CD4-positive, alpha-beta T cell treated with Interleukin-4 for 4 hours (primary cell): ENCODE measurements at places on chromosomes 2 and 18.

DNA sequence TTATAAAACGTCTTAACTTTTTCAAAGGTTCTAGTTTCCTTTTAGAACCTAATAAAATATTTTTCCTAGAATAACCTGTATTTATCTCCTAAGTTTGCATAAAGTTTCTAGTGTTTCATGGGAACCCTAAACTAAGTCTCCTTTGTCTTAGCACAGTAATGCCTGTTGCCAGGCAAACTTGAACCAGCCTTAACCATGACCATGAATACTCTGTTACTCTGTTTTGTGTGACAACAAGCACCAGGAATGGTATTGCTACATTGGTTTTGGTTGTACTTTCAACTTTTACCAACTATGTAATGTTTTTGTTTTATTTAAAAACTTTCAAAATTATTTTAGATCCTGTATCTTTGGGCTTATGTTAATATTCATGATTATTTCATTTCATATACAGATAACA, 137.6 kb downstream of the CERS6 start:
- DNase-seq = no peak

DNA sequence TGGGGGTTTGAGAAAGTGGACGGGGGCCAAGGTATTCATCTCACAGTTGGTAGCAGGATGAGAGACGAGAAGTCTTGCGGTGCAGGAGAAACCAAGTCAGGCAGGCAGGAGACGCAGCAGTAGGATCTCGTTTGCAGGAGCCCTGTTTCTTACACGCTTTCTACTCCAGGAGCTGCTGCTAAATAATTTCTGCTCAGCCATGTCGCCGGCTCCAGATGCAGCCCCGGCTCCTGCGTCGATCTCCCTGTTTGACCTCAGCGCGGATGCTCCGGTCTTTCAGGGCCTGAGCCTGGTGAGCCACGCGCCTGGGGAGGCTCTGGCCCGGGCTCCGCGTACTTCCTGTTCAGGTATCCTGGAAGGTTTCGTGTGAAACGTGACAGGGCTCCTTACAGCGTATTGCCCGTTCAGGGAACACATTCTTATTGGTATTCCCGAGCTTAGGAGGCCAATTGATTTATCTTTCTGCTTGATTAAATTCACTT, 494 bp downstream of the ANKZF1 start:
- DNase-seq = no peak

GRCh38 chr2:200081236-200081635, 125.9 kb downstream of the MAIP1 start:
- no peak for DNase-seq

DNA sequence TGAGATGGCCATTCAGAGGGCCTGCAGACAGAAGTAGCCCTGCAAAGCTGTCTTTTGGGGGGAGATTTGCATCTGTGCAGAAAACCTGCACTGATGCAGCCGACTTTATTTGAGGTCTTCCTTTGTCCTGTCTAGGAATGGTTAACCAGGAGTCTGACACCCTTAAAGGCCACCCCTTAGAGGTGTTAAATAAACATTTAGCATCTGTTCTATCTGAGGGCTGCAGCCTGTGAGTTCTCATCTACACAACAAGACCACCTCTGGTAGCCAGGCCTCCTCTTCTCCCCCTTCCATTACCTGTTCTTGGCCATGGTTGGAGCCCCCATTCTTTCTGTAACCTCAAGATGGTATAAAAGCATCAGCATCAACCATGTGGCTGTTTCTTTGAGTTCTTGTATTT, 214.4 kb upstream of the HS6ST1 start:
- no peak for DNase-seq

GRCh38 chr2:95353613-95354468, 48.7 kb upstream of the FAHD2A start:
- DNase-seq = no peak

- no peak for DNase-seq
Observed at GRCh38 chr2:31940920-31941319, 69.9 kb downstream of the MEMO1 start.

DNA sequence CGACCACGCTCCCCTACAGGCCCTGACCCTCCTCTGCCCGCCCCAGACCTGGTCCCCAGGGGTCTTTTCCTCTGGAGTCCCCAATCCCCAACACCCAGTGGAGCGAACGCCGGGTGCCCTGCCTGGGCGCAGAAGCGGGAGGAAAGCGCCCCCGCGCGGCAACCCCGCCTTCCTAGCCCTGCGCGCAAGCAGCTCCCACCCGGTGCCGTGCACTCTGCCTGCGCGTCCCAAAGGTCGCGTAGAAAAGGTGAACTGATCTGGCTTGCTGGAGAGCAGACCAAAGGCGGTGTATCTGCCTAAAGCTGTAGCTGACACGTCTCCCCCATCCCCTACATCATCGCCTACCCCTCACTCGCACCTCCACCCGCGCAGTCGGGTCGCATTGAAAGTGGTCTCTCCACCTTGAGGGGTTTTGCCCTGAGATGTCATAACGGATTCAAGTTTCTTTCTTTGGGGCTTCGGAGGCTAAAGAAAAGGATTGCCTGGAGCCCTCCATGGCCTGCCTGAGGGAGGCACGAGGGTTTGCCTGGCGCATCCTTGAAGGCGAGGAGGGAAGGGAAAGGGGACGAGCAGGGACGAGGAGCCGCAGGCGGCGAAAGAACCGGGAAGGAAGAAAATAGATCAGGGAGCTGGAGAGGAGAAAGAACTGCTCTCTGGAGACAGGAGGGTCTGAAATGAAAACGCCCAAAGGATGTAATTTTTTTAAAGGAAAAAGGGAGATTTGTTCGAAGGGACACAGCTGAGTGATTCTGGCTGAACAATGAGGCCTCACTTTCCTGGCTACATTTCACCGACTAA, 5.8 kb downstream of the GAD1 start:
- no peak for DNase-seq

GRCh38 chr2:143807671-143808070, 678.5 kb downstream of the ARHGAP15 start:
- no peak for DNase-seq

DNA sequence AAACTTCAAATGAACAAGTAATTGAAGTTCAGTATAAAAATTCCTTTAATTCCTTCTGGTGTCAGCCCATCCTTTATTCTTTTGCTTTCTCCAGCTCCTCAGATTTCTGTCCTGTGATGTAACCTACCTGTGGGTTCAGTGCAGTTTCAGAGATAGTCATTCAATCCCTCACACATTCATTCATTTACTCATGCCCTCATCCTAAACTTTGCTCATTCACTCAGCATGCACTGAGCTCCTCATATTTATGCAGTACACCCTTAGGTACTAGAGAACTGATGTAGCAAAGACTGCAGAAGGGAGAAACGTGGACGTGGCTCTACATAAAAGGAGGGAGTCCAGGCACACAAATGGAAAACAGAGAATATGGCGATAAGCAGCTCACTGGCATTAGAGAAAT, 45.3 kb upstream of the STAT1 start:
- no peak for DNase-seq

DNA sequence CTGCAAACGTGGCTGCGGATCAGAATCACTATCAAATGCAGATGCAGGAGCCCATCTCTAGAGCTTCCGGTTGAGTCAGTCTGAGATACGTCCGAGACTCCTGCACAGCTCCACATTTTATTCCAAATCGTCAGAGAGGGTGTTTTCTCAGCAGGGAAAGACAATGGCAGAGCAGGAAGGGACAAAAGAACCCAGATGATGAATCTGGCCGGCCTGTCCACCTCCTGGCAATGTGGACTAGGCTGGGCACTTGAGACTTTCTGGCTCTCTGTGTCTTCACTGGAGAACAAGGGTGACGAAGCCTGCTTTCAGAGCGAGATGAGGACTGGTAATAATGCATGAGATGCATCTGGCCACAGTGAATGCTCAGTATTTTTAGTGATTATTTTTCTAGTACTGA, 255.9 kb upstream of the MYT1L start:
- DNase-seq = no peak

DNA sequence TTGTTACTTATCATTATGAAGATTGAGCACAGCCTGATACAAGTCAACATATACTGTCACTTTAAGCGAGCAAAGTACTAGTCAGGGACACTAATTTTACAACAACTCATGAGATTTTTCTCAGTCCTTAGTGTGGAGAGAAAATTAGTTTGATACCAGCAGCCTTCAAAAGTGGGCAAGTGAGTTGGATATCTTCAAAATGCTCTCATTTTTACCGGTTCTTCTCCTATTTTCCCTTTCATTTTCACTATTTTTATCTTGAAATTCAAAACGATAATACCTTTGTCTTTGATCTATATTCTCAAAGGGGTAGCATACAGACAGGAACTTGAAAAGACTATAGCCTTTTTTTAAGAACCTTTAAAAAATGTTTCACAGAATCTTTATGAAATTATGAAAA, 52.0 kb upstream of the UBXN4 start:
- no peak for DNase-seq

DNA sequence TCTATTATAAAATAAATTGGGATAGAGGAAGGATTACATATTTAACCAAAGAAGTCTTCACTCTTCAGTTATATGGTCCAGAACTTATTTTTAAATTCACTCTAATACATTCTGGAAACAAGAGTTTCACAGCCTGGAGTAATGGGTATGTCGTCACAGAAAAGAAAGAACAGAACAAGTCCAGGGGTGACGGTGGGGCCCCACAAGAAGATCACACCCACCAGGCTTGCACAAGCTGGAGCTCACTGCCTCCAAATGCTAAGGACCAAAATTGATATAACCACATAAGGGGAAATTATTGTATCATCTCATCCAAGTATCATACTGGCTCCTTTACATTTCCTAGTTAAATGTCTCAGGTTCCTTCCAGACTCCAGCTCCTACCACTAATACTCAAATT, 11.3 kb downstream of the LRPPRC start:
- no peak for DNase-seq

- DNase-seq = no peak
Observed at GRCh38 chr2:27959496-27959895, 69.0 kb downstream of the BABAM2 start.

- no peak for DNase-seq
Observed at GRCh38 chr2:85183479-85183878, 50.3 kb downstream of the TCF7L1 start.

DNA sequence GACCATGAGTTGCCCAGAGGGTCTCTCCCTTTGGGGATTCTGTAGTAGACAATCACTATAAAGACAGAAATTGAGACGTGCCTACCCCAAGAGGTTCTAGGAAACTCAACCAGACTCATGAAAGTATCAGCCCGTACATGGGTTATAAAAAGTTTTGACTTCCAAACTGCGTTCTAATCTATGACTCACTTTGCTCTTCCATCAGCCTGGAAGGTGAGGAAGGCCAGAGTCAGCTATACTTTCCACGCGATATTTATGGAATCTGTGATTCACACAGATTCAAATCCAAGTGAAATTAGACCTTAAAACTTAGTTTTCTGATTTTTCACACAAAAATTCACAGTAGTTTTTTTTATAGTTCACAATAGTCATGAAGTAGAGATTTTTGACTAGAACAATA, 7.7 kb upstream of the LYPD1 start:
- DNase-seq = no peak

- DNase-seq = no peak
Observed at GRCh38 chr2:221347471-221347870, 224.6 kb downstream of the EPHA4 start.

GRCh38 chr18:37547196-37547827, 18.3 kb downstream of the CELF4 start:
- DNase-seq = no peak

DNA sequence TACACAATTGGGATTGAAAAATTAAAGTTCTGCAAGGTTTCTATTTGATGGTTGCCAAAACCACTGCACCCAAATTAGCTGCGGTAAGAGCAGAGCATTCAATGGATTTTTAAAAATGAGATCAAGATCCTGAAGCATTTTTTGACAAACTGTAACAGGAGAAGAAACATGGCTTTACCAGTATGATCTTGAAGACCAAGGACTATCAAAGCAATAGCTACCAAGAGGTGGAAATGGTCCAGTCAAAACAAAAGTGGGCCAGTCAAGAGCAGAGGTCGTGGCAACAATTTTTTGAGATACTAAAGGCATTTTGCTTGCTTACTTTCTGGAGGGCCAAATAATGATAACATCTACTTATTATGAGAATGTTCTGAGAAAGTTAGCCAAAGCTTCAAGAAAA, 186.8 kb downstream of the RDH14 start:
- no peak for DNase-seq

GRCh38 chr2:85813211-85813981, 59.6 kb downstream of the ATOH8 start:
- DNase-seq = no peak
